Neural progenitor cell (in vitro differentiated cells): ENCODE measurements at places on chromosomes 2 and 18.

- DNase-seq, result no peak
Observed at GRCh38 chr2:150063432-150063889, 424.0 kb downstream of the RND3 start.

DNA sequence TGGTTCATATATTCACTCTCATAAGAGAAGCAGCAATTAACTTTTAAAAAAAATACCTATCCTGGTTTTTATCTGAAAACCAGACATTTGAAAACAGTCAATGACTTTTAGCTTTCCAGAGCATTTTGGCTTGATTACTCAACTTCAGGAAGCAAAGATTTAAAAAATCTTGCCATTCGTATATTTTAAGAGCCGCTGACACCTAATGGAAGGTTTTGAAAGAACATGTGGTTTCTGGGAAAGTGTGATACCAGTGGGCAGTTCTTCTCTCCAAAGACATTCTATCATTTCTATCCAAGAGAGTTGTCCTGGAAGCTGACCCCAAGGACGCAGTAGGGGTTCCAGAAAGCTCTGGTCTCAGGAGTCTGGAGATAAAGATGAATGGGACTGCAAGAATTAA is 234.7 kb downstream of the TTC32 start:
- no peak for DNase-seq

- DNase-seq, result no peak
Observed at GRCh38 chr2:238995634-238996033, 147.7 kb downstream of the TWIST2 start.

- no peak for DNase-seq
Observed at GRCh38 chr2:71897137-71897480, 250.6 kb downstream of the CYP26B1 start.

- no peak for DNase-seq
Observed at GRCh38 chr2:240501531-240501991, 56.2 kb downstream of the ANKMY1 start.

GRCh38 chr2:18856765-18857164 is 267.4 kb upstream of the NT5C1B start:
- no peak for DNase-seq

GRCh38 chr2:229410264-229410663 is 139.2 kb upstream of the PID1 start:
- DNase-seq, result no peak

DNA sequence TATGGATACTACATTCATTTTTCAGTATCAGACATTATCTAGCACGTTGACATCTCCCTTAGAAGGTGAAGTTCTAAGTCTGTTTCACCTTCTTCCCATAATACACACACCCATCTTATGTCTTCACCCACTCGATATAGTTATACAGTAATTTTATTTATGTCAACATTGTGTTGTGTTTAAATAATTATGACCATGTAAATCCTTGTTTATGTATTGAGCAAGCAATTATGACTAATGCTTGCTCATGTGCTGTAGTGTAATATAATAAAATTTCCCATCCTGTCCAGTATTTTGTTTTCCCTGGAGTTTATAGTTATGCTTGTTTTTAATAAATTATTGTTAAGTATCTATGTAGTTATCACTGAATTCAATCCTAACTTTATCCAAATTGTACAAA is 163.2 kb downstream of the MTX2 start:
- no peak for DNase-seq

- no peak for DNase-seq
Observed at GRCh38 chr2:156883804-156884203, 373.7 kb upstream of the GALNT5 start.

- no peak for DNase-seq
Observed at GRCh38 chr2:30296496-30296895, 65.2 kb downstream of the LBH start.

- DNase-seq, result no peak
Observed at GRCh38 chr2:157540102-157540501, 88.6 kb downstream of the ACVR1C start.

DNA sequence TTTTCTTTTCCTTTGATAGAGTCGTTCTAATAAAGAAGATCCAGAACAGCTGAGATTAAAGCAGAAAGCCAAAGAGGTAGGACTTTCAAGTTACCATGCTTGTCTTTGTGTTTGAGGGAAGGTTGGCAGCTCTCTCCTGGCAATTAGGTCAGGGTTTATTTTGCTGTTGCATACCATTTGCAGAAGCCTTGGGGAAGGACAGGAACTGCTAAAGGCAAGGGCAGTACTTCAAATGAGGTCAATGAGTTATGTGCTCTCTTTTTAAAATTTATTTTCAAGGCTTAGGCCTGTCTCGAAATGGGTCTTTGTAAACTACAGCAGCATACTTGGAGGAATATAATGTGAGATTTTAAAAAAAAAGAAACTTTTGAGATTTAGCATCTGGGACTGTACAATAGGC is 108.9 kb downstream of the TAF4B start:
- DNase-seq, result no peak

DNA sequence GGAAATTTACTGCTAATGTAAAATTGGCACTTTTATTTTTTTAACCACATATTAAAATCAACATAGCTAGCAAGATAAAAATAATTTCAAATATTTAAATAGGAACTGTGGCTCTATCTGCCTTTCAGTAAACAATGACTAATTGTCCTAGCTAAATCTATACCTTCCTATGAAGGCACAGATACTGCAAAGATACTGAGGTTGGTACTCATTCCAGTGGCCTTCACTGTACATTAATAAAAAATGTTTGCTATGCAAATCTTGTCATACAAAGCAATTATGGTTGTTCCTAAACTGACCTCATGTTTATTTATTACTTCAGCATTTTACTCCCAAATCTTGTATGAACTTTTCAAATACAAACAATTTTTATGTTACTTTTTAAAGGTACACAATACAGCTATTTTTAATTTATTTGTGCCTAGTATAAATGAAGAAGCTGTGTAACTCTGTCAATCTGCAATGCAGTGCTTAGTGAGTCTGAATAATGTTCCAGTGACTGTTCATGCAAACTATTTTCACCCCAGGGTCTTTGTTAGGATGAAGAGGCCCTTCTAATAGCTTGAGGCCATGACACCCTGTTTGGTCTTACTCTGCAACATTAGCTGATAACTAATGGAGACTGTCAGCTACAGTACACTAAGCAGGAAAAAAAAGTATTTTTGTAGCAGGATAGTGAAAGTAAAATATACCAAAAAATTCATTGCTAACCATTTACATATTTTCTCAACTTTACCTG is 9.3 kb upstream of the ERBB4 start:
- DNase-seq, result no peak

- no peak for DNase-seq
Observed at GRCh38 chr2:119523383-119523951, 816 bp downstream of the SCTR start.

GRCh38 chr2:197416268-197416667 is 18.6 kb downstream of the SF3B1 start:
- no peak for DNase-seq

DNA sequence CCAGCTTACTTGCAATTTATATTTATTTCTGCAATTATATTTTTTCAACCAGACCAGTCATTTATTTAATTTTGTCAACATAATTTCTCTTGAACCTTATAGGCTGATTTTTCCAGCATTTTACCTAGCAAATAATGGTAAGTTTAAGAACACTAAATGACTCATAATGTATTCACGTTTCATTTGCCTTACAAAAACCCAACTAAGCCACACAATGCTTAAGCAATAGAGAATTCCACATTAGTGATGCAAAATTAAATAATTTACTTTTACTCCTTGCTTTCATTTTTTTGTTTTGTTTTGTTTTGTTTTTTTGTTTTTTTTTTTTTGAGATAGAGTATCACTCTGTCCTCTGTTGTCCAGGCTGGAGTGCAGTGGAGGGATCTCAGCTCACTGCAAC is 110.4 kb upstream of the VRK2 start:
- DNase-seq, result no peak

- DNase-seq, result no peak
Observed at GRCh38 chr2:167254721-167255120, 366.4 kb downstream of the XIRP2 start.

GRCh38 chr2:190961918-190962487 is 52.0 kb downstream of the STAT1 start:
- no peak for DNase-seq
